GOT3 (cell line): ENCODE measurements at places on chromosomes 2 and 18.

- DNase-seq = no peak
These were observed 40.9 kb downstream of the PDK1 start for GRCh38 chr2:172596776-172597175.

DNA sequence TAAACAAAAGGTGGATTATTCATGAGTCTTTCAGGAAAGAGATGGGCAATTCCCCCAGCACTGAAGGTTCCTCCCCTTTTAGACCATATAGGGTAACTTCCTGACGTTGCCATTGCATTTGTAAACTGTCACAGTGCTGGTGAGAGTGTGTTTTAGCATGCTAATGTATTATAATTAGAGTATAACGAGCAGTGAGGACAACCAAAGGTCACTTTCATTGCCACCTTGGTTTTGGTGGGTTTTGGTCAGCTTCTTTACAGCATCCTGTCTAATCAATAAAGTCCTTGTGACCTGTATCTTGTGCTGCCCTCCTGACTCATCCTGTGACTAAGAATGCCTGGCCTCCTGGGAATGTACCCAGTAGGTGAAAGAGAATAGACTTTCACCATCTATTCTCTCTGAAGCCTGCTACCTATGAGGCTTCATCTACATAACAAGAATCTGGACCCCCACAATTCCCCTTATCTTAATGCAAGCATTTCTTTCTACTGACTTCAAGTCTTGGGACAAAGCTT, 148.7 kb downstream of the CABLES1 start:
- no peak for DNase-seq

GRCh38 chr2:3238951-3239841, 138.4 kb downstream of the EIPR1 start:
- DNase-seq = no peak

GRCh38 chr2:164792316-164793170, 49.1 kb downstream of the COBLL1 start:
- DNase-seq = no peak

DNA sequence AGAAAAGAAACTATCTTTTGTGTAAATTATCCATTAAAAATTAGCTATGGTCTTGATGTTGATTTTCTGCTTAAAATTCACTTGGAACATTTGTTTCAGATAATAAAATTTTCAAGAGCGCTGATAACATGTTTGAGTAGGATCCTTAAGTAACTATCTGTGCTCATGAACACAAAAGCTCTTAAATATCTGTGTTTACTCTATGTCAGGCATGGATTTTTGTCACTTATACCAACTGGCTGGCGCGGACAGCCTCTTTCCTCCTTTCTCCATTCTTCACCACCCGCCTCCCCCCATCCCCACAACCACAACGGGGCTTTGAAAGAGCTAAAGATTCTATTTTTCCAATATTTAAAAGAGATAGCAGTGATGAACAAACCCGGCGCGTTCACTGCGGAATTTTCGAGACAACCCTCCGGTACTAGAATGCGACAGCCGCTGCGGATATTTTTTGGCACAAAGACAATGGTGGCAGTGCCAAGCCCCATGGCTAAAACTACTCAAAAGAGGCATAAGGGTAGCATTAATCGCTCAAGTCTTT, 181.5 kb downstream of the TCF4 start:
- DNase-seq = no peak

DNA sequence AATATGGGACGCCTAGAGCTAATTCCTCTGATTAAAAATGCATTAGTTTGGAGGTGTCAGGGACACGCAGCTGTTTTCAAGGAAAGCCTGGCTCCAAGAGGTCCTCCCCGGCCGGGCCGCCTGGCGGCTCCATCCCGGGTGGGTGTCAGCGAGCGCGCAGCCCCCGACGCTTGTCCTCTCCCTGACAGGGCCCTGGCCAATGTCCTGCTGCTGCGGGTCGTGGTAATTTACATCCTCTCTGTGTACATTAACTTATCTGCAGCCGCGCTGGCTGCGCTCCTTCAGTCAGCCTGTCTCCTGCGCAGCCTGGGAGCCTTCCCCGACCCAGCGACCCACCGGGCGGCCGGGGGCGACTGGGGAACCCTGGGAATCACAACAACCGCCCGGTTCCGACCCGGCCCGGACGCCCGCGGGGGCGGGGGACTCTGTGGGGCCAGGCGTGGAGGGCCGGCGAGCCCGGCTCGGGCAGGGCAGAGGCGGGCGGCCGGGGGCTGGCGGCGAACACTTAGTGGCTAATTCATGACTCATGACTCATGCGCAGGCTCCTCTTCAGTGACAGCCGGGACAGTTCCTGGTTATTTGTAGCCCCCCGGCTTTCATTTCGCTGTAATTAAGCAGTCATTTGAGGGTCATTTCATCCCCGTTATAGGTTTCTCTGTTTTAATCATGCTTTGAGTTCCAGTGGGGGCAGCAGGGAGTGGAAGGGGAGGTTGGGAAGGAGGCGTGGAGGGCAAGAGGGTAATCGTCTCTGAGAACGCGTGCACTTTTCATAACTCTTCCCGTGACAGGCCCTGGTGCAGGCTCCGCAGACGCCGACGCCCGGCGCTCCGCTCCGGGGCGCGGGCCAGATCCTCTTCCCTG, 141.9 kb upstream of the CTAGE1 start:
- no peak for DNase-seq

DNA sequence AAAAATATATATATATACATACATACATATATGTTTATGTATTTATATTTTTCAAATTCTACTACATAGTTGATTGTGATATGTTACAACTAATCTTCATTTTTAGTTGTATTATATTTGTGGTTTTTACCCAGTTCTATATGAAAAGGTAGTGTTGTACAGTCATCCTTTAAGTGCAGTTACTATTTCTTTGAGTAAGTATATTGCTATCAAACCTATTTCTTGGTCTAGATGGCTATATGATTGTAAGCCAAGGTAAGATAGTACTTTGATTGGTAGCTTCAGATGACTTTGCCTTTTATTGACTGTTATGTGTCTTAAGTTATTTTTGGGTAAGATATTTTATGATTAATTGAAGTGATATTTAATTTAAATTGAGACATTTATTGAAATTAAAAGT, 89.6 kb downstream of the AGPS start:
- no peak for DNase-seq

DNA sequence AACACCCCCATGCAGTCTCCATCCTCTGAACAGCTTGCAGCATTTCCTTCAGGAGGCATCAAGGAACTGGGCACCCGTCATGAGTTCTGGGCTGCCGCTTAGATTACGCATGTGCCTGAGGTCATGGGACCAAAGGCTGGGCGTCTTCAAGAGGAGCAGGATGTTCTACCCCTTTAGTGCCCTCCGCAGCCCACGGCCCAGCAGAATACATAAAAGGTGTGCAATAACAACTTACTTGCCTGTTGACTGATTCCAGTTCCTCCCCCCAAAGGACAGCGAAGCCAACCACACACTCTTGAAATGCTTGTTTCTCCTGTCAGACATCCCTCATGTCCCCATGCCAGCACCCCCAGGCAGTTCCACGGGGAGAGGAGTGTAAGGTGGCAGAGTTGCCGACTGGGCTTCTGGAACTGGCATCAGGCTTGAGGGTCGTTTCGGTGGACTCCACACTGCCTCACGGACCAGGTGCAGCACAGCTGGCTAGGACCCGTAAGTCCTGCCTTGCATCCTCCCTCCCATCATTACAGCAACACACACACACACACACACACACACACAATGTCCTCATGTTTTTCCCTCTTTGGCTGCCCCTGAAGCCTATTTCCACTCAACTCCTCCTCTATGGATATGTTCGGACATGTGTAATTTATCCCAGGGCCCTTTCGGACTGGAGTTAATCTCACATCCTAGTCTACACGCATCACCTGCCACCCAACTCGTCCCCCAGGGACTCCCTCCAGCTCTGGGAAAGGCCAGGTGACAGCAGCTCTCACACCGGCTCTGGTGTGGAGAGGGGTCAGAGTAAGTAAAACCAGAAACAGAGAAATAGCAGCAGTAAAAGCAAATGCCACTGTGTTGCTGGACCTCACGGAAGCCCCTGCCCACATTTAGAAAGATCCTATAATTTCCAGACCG, 200.7 kb downstream of the BCL11A start:
- DNase-seq = no peak

DNA sequence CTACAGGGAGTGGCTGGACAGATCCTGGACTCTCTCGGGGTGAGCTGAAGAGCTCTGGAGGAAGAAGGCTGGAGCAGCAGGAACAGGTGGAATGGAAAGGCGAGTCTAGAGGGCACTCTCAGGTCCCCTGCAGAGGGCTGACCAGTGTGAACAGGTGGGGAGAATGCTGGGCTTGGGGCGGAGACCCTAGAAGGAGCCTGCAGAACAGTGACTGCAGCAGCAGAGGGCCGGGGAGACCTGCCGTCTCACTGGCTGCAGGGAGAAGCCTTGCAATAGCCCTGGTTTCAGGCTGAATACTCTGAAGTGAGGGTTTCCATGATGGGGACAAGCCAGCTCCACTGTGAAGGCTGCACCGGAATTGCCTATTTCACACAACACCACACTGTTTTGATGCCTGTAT, 626.7 kb upstream of the SALL3 start:
- DNase-seq = no peak

DNA sequence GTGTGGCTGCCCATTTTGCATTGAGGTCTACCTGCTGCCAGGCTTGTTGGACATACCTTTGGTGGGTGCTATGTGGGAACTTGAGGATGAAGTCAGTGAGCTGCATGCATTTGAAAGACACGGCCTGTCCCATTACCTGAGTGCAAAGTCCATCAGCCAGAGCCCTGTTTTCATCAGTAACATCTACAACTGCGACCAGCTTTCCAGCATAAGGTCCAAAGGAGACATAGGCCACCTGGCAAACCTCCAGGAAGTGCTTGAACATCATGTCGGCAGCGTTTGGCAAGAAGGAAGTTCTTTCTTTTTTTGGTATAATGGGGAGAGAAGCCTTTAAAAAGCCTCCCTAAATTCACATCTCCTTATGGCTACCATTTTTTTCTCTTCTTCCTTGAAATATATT, 143.1 kb downstream of the FAM161A start:
- no peak for DNase-seq

DNA sequence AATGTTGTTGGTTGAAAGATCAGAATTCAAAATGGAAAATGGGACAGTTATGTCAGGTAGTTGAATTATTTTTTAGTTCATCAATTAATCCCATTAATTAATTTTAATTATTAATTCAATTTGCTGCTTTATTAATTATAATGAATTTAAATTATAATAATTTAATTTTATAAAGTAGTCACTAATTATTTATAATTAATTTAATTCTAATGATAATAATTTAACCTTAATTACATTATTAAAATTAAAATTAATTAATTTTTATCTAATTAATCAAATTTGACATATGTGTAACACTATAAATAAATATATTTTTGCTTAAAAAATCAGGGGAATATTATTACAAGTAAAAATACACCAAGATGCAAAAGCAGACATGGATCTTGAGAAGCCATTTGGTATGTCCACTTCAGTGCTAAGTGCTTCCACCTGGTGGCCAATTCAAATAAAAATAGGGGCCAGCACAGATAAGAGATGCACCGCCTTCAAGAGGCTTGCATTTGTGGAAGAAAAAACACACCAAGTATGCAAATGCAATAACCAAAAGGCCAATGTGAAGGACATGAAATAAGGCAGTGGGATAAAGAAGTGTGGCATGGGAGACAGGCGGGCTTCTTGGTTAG, 73.2 kb downstream of the MBP start:
- DNase-seq = no peak

- DNase-seq = no peak
These were observed 589.2 kb upstream of the ZEB2 start for GRCh38 chr2:145108959-145109710.

DNA sequence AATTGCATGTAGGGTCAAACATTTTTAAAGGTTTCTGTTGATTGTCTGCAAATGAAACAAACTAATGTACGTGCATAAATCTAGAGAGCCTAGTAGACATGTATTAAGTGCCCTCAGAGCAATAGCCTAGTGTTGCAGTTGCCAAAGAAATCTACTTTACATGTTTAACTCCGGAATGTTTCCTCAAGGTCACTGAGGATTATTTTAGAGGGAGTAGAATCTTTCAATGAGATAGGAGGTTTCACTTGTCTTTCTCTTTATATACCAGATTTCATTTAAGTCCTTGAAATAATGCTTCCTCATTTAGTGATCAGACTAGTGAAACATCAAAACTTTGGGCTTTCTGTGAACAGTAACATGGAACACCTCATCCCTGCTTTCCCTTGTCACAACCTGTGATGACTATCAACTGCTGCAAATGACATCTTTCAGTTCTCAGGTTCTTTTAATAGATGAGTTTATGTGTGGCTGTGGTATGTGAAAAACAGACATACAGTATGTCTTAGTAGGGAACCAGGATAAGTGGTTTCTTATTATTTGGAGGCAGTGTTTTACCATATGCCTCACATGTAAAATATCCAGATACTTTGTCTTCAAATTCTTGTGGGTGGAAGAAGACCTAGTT, 5.5 kb downstream of the UBE2E3 start:
- no peak for DNase-seq

DNA sequence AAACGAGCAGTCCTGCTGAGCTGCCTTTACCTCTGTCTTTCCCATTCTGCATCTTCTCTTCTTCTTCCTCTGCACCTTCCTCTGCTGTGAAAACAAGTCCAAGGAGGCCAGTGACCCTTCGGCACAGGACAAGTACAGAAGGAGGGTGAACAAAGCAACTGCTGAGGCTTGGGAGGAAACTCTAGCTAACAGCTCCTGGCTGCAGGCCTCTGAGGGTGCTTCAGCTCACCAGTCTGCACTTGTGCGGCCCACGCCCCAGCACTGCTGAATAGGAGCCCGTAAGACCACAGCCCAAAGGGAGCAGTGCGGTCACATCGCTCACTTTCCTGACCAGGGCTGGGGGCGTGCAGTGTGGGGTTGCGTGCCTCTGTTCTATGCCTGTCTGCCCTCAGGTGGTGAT, 42.1 kb upstream of the DNMT3A start:
- DNase-seq = no peak

GRCh38 chr18:50679056-50679455, 119.2 kb downstream of the MAPK4 start:
- no peak for DNase-seq

- DNase-seq = no peak
These were observed 120.8 kb upstream of the STK17B start for GRCh38 chr2:196291873-196292800.

DNA sequence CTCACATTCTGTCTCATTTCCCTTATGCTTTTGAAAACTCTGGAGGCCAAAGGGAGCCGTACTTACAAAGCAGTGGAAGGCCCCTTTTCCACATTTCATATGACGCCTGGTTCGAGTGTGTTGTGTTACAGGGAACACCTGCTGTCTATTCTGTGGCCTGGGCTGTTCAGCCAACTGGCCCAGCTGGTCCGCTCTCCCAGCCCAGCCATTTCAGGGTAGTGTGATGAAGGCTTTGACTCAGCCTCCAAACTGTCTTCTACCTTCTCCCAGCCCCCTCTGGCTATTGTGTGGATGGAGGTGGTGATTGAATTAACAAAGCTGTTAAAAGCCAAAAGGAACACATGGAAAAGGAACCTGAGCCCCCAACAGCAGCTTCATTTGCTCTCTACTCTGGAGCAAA, 233.8 kb downstream of the ICOS start:
- DNase-seq = no peak

DNA sequence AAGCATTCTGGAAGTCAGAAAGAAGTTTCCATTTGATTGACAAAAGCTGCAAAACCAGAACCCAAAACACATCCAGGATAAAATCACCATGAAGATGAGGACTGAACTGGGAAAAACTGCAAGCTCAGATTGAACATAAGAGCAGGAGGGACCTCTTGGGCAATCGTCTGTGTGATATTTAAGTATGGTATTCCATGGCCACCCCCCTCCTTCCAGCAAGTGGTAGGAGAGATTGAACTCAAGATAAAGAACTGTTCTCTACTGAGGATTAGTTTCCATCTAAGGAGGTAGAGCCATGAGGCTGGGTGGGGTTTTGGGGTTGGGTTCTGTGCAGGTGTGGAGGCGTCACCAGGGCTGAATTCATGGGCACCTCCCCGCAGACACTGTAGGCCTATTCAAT, 251.1 kb downstream of the NCKAP5 start:
- no peak for DNase-seq
